K562 (cell line): ENCODE measurements at places on chromosomes 5 and 9. TPM values are rescaled to one million over a fixed set of nuclear protein-coding genes. Genes with fewer than 3 reads are reported as not detected.
A peak's percentile ranks its signal among the peaks of the same experiment; 100 is the strongest.

DNA sequence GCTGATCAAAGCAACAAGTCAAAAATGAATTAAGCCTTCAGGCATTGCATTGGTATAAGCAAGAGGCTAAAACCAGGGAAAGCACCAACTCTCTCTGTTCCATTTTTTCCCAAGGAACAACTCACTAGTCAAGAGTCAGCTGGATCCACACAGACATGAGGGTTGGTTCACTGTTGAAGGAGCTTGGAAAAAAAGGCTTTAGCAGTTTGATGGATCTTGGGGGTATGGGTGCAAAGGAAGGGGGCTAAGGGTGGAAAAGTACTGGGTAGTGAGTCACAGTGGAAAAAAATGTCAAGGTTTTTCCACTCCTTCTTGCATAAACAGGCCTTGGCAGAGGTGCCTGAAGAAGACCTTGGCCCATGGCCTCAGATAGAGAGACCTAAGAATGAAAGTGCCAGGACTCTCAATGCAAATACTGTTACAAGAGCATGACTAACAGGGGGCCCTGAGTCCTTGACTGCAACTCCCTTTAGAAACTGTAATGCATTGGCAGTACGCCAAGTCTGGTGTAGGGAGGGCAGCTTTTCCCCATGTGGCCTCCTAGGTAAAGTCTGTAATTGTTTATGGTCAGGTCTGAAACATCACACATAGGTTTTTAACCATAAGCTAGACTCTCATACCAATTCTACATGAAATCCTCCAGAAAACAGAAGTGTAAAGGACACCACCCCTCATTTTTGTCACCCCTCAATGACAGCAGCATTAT is 23.7 kb downstream of the ACTL7A start:
- peak overlapping the region; percentile 50; the same call in 2 of the 3 replicates for H3K27ac ChIP-seq
- peaks cover 67% of the 10 kb centered on the region for H3K36me3 ChIP-seq
- 0 out of 2 replicates have a peak, but pooled peaks cover 3% of the 10 kb centered on the region for H3K4me1 ChIP-seq

Gene EPB41L4A
- 0.35 TPM in 1 of 2 replicates, not detected in the other for total RNA-seq

GRCh38 chr9:130739081-130739480 is 45.5 kb downstream of the EXOSC2 start:
- H3K4me3 ChIP-seq, result no peak overlapping the region
- DNase-seq, result peak; percentile 57
- H3K4me1 ChIP-seq, result no peaks in the 10 kb centered on the region

Gene MRPL36
- total RNA-seq, result 99.7 and 108 TPM in 2 replicates

Gene SLC46A2
- total RNA-seq, result 0.07 TPM in 1 of 2 replicates, not detected in the other

DNA sequence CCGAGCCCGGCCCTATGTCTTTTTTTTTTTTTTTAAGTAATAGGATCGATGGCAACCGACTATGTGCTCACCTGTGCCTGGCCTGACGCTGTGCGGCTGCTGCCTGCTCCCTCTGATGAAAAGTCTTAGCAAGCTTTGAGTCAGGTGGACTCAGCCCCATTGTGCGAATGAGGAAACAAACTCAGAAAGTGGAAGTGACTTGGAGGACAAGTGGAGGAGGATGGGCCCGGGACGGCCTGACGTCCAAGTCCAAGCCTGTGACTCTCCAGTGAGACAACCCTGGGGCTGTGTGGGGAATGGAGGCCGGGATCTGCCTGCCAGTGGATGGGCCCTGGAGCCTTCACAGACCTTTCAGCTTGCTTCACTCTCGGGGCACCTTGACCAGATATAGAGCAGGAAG is 57.9 kb downstream of the EXD3 start:
- H3K36me3 ChIP-seq, result no peaks in the 10 kb centered on the region
- no peaks in the 10 kb centered on the region; the same call in 2 of the 3 replicates for H3K4me1 ChIP-seq
- no peak for DNase-seq

Gene MZB1
- total RNA-seq, result 0.31 TPM in 2 replicates

DNA sequence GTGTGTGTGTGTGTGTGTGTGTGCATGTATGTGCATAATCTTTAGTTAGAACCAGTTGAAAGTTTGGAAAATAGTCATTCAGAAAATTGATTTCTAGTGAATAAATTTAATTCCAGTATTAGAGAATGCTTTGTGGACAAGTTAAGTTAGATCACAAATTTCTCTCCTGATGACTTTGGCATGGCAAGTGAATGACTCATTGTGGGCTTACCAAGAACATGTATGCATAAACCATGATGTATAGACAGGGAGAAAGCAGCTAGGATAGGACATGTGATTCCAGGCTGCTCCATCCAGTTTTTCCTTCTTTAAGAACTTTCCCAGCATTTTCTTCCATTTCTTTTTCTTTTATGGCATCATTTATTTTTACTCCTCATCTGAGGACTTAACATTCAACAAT is 85.7 kb upstream of the SGCD start:
- H3K4me3 ChIP-seq, result no peak overlapping the region
- H3K27ac ChIP-seq, result no peak overlapping the region
- no peaks in the 10 kb centered on the region for H3K27me3 ChIP-seq
- no peaks in the 10 kb centered on the region for H3K36me3 ChIP-seq
- no peaks in the 10 kb centered on the region for H3K4me1 ChIP-seq

Gene ST8SIA4
- total RNA-seq, result 0.67 and 2.0 TPM in 2 replicates

DNA sequence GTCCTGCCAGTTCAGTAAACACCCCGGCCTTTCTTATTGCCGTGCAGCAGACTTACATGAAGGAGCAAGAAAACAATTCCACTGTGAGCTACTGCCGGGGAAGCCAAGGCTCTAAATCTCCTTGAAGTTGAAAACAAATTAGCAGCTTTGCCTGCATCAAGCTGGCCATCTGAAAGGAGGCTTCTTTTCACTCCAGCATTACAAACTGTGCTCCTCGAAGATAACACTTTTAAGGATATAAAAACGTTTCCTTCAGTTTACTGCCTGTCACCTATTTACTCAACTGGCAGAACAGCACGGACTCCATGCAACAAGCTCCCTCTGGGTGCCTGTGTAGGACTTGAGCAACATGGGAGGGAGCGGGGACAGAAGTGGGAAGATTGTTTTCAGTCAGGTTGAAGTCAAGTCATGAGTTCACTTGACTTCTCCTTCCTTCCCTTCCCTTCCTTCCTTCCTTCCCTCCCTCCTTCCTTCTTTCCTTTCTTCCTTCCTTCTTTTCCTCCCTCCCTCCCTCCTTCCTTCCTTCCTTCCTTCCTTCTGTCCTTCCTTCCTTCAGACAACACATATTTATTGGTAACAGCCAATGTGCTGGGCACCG is 67.4 kb downstream of the ZNF608 start:
- H3K4me1 ChIP-seq, result no peaks in the 10 kb centered on the region; the same call in 1 of the 2 replicates
- H3K4me3 ChIP-seq, result no peak overlapping the region
- no peaks in the 10 kb centered on the region for H3K27me3 ChIP-seq
- H3K36me3 ChIP-seq, result no peaks in the 10 kb centered on the region
- H3K27ac ChIP-seq, result peak overlapping the region; percentile 35

DNA sequence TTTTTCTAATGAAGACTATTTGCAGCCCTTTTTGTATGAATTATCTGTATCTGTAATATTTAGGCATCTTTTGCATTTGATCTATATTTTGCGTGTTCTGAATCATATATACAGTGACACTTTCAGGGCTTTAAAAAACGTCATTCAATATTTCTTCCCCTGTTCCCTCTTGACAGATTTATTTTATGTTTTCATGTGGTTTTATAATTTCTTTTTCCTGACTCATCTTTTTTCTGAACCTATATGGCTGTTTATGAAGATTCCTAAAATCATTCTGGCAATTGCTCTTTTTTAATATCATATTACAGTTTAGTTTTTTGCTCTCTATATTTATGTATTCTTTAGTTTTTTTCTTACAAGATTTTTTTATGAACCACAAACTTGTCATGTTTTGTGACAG is 67.6 kb downstream of the SMARCA2 start:
- no peak overlapping the region for H3K4me3 ChIP-seq

GRCh38 chr5:173689737-173690360 is 73.4 kb upstream of the BOD1 start:
- H3K27ac ChIP-seq, result no peak overlapping the region; the same call in 2 of the 3 replicates
- DNase-seq, result no peak
- no peak overlapping the region for H3K4me3 ChIP-seq
- H3K36me3 ChIP-seq, result no peaks in the 10 kb centered on the region

DNA sequence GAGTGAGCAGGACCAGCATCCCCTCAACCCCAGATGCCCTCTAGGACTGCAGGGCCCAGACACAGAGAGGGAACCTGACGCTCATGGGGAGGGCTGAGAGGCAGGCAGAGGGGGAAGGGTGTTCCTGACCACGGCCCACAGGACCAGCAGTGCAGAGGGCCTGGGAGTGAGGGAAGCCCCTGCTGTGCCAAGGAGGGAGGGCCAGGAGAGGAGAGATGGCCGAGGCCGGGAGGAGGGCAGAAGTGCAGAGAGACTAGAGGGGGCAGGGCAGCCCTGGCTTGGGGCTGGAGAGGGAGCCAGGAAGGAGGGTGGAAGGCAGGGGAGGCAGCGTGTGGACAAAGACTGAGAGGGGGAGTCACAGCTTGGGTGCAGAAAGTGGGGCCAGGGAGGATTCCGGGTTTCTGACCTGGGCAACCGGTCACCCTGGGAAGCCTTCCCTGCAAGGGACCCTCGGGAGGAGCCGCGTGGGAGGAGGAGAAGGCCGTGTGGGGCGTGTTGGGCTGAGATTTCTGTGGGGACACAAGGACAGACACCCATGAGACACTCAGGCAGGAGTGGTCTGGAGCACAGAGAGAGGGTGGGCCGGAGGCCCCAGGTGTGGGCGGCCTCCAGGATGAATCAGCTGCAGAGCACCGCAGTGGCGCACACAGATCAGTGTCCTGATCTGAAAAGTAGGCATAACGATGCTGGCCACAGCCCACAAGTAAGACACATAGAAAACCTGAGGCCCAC is 117.5 kb downstream of the ADAMTS2 start:
- no peaks in the 10 kb centered on the region for H3K36me3 ChIP-seq
- no peaks in the 10 kb centered on the region for H3K4me1 ChIP-seq
- H3K4me3 ChIP-seq, result no peak overlapping the region
- H3K27ac ChIP-seq, result no peak overlapping the region
- peaks cover 87% of the 10 kb centered on the region for H3K27me3 ChIP-seq

Gene ADCY2
- total RNA-seq, result 0.02 and 0.18 TPM in 2 replicates

GRCh38 chr9:127155314-127155960 is 33.0 kb upstream of the ANGPTL2 start:
- no peak for DNase-seq
- no peak overlapping the region for H3K4me3 ChIP-seq
- H3K27ac ChIP-seq, result no peak overlapping the region

Gene EQTN
- not detected in 2 replicates for total RNA-seq

Gene MRNIP
- total RNA-seq, result 18.4 and 20.7 TPM in 2 replicates

Gene FAM169A
- 0.04 and 0.07 TPM in 2 replicates for total RNA-seq

Gene ZNF366
- total RNA-seq, result not detected in 2 replicates

DNA sequence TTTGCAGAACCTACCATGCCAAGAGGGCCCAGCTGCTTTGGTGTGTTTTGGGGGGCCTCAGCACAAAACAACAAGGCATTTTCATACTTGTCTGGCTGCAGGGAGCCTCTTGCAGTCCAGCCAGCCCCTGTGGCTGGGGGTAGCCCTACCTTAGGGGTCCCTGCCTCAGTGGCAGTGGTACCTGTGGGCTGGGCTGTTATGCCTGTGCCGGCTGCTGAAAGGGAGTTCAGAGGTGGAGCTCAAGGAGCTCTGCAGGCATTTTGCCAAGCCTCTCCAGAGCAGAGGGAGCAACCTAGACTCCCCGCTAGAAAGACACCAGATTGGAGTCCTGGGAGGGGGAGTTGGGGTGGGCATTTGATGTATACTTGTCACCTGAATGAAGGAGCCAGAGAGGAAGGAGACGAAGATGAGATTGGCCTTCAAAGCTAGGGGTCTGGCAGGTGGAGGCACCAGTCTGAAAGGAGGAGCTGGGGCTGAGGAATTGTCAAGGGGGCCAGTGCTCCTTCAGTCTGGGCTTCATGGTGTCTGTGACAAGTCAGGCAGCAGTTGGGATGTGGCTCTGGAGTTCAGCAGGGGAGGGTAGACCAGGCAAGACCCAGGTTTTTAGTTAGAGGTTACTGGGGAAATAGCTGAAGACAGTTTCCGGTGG is 1.5 kb downstream of the SHROOM1 start:
- H3K36me3 ChIP-seq, result peaks cover 38% of the 10 kb centered on the region; the same call in 2 of the 3 replicates
- H3K4me1 ChIP-seq, result peaks cover 18% of the 10 kb centered on the region; the same call in 2 of the 3 replicates
- H3K27ac ChIP-seq, result no peak overlapping the region
- DNase-seq, result no peak

- no peak overlapping the region for H3K4me3 ChIP-seq
- no peaks in the 10 kb centered on the region for H3K36me3 ChIP-seq
- H3K27me3 ChIP-seq, result no peaks in the 10 kb centered on the region
- no peak overlapping the region for H3K27ac ChIP-seq
- peaks cover 6% of the 10 kb centered on the region; the same call in 1 of the 2 replicates for H3K4me1 ChIP-seq
These were observed 5.1 kb upstream of the RAB14 start for GRCh38 chr9:121206516-121207370.

Gene ASPN
- total RNA-seq, result not detected in 2 replicates

- peaks cover 13% of the 10 kb centered on the region; the same call in 2 of the 3 replicates for H3K27me3 ChIP-seq
- H3K36me3 ChIP-seq, result no peaks in the 10 kb centered on the region
- no peaks in the 10 kb centered on the region for H3K4me1 ChIP-seq
- no peak overlapping the region for H3K27ac ChIP-seq
- DNase-seq, result no peak
These were observed 25.3 kb upstream of the CEP72 start for GRCh38 chr5:586751-587285.

- no peak overlapping the region for H3K4me3 ChIP-seq
- no peaks in the 10 kb centered on the region for H3K27me3 ChIP-seq
- H3K36me3 ChIP-seq, result no peaks in the 10 kb centered on the region
- peaks cover 16% of the 10 kb centered on the region for H3K4me1 ChIP-seq
- no peak overlapping the region for H3K27ac ChIP-seq
- DNase-seq, result no peak
These were observed 78.1 kb downstream of the MACROH2A1 start for GRCh38 chr5:135320718-135321484.

GRCh38 chr9:137161558-137162486 is 8.0 kb downstream of the LRRC26 start:
- no peak overlapping the region for H3K27ac ChIP-seq
- H3K4me1 ChIP-seq, result peaks cover 97% of the 10 kb centered on the region
- DNase-seq, result peak; percentile 85

Gene OLFM1
- total RNA-seq, result not detected in 2 replicates

Gene SHISAL2B
- total RNA-seq, result not detected in 2 replicates

- DNase-seq, result no peak
- H3K4me3 ChIP-seq, result no peak overlapping the region
- no peaks in the 10 kb centered on the region for H3K27me3 ChIP-seq
- H3K36me3 ChIP-seq, result peaks cover 82% of the 10 kb centered on the region
These were observed 41.5 kb downstream of the TENT4A start for GRCh38 chr5:6754766-6755165.

DNA sequence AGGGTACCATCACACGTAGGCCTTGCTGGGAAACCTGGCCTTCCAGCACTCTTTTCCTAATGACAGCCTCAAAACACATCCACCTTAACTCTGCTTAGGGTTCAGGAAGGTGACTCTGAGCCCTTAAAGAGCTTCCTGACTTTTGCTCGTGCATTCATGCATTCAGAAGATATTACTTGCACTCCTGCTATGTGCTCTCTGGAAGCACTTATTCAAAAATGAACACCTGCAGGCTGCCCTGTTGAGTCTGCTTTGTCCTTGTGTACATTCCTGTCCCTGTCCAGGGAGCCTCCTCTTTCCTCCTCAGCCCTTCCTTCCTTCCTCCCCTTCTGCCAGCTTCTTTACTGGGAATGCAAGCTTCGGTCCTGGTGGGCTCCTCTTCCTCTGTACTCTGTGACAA is 61.5 kb downstream of the SPRY4 start:
- H3K4me3 ChIP-seq, result no peak overlapping the region
- H3K4me1 ChIP-seq, result no peaks in the 10 kb centered on the region
- H3K36me3 ChIP-seq, result no peaks in the 10 kb centered on the region
- no peaks in the 10 kb centered on the region for H3K27me3 ChIP-seq
- H3K27ac ChIP-seq, result no peak overlapping the region
